ENCODE measurements at places on chromosomes 13 and 19. TPM values are rescaled to one million over a fixed set of nuclear protein-coding genes. Genes with fewer than 3 reads are reported as not detected.

DNA sequence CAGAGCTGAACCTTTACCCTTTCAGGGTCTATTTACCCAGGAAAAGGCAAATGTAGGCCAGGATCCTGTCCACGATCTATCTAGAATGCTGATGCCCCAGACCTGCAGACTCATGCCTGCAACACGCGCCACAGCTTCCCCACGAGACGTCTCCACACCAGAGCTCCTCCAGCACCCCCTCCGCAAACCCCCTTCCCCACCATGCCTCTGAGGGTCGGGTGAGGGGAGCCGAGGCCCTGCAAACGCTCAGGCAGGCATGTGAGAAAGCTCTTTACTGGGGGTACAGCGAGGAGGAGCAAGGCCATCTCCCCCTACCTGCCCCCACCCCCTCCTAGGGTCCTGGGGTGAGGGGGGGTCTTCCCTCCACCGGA is 8.9 kb downstream of the DYRK1B start:
- DNase-seq = no peak

Gene PGLYRP2
- total RNA-seq = not detected

DNA sequence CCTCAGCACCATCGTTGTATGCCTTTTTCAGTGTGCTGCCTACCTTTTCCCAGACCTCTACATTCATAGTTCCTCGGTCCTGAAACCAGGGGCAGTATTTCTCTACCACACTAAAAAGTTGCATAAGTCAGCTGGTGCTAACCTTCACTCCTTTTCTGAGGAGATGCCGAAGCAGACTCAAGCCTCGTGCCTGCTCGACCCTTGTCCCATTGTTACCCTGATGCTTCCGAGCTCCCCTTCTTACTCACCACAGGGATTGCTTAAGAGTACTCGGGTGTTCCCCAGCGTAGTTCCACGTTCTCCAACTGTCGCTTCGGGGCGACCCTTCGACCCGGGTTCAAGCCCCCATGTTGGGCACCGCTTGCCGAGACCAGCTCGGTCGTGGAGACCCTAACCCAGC is 19.0 kb upstream of the IL17D start:
- no peak for DNase-seq

- no peak for DNase-seq
Measured at GRCh38 chr19:48340995-48341394, 15.6 kb downstream of the EMP3 start.

- DNase-seq = peak; percentile 92
Measured at GRCh38 chr13:46663206-46664037, 110.5 kb downstream of the LRCH1 start.

- peak; percentile 73 for DNase-seq
Measured at GRCh38 chr13:37715606-37716015, 117.0 kb upstream of the POSTN start.

GRCh38 chr13:27371932-27372331 is 52.5 kb upstream of the GTF3A start:
- no peak for DNase-seq

- DNase-seq = no peak
Measured at GRCh38 chr13:98822225-98822606, 69.7 kb upstream of the SLC15A1 start.

DNA sequence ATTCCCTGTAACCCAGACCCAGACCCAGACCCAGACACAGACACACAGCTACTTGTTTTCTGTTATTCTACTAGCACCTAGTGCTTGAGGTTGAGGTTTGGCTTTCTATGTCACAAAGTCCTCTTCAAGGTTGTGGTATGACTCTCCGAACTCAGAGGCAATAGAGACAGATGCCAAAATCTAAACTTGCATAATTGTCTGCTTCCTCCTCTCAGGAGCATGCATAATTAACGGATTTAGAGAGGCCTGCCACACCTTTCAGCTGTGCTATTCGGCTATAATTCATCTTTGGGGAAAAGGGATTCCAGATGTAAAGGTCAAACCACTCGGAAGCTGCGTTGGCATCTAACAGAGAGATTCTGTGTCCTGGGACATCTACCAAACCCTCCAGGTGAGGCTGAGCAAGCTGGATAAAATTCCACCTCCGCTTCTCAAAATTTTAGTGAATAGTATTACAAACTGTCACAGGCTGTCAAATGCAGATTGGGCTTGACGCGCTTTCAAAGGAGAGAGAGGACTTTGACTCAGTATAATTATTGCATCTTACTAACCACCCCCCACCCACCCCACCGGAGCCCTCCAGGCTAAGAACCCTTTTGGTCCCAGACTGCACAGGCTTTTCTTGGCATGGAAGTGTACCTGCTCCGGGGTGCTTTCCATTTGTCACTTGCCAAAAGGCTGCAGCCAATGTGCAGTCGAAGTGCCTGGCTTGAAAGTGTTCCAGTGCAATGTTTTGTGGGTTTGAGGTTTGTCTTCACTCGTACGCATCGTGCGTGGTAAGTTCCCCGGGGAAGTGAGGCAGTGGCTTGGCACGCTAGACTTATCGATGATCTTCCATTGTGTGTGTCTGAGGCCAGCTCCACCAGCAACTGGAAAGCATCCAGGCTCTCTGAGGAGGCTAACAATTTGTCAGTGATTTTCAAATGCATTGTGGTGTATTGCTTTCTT is 194.1 kb downstream of the TDRD3 start:
- no peak for DNase-seq

Gene ICAM1
- 8.3 TPM for total RNA-seq

DNA sequence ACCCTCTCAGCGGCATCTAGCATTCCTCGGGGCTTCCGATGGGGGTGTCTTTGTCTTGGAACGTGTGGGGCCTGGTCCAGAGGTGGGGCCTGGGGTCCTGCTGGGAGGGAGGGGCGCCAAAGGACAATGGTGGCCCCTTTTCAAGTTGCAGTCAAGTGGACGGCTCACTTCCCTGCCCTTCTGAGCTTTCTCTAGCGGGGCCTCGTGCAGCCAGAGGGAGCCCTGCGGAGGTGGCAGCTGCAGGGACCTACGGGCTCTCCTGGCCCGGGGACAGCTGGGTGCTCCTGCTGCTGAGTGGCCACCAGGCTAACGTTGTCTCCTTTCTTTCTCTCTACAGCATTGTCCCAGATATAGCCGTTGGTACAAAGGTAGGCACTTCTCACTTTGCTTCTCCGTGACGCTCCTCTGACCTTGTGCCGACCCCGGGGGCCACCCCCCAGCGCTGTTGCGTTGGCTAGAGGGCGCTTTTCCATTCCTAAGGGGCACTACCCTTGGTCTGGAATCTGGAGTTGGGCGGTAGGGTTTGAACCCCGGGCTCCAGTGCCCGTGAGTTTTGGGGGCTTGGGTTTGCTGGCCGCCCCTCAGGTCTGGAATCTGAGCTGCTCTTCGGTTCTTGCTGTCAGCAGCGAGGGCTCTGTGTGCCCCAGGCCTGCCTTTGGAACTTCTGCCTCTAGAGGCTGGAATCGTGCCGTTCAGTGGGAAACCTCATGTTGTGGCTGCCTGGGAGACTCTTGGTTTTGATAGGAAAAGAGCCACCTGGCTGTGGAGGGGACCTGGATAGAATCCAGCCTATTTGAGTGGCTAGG is 2.0 kb downstream of the PTBP1 start:
- DNase-seq = peak; percentile 73

GRCh38 chr13:98541701-98542203 is 35.2 kb downstream of the STK24 start:
- DNase-seq = no peak

- no peak for DNase-seq
Measured at GRCh38 chr13:101736566-101736965, 284.1 kb downstream of the ITGBL1 start.

DNA sequence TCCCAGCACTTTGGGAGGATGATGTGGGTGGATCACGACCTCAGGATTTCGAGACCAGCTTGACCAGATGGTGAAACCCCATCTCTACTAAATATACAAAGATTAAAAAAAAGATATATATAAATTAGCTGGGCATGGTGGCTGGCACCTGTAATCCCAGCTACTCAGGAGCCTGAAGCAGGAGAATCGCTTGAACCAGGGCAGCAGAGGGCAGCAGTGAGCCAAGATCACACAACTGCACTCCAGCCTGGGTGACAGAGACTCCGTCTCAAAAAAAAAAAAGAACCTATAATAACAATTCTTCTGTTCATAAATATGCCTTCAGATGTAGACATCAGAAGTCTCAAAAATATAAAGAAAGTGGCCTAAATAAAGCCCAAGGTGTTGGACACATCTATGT is 7.6 kb downstream of the ZNF737 start:
- DNase-seq = no peak

Gene UPF1
- 51.6 TPM for total RNA-seq

Gene SKA3
- total RNA-seq = 1.8 TPM

- DNase-seq = no peak
Measured at GRCh38 chr13:23842406-23842805, 46.8 kb downstream of the MIPEP start.

GRCh38 chr19:49157445-49158224 is at the start of gene TRPM4:
TRPM4 (plus strand) TSS chr19:49157792; CDS start chr19:49157867, 75 bp downstream.
- peak; percentile 73 for DNase-seq

DNA sequence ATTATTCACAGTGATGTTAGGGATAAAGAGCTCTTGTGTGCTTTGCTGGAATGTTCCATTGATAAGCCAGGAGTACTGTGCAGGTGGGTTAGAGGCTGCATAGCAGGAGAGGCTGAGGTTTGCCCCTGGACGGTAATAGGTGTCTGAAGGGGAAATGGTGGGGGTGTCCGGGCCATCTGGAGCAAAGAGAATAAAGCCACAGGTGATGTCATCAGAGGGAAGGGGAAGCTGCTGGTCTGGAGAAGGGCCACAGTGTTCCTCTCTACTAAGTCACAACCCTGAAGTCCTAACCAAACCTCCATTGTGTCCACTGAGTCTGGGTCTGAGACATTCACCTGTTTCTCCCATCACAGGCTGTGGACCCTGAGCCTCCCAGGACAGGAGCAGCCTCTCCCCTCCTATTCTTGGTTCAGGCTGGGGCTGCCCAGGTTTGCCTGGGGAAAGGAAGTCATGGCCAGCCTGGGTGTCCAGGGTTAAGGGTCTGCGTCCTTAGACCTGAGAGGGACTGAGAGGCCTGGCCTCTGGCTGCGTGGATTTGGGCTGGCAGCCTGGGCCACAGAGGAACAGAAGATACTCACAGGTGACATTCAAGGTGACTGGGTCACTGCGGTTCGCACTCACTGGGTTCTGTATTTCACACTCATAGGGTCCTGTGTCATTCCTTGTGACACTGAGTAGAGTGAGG is 6.8 kb downstream of the CEACAM1 start:
- DNase-seq = no peak

Gene CYP4F2
- not detected for total RNA-seq

Gene ZNF610
- total RNA-seq = 2.8 TPM

Gene PLA2G4C
- 44.0 TPM for total RNA-seq

- DNase-seq = peak; percentile 68
Measured at GRCh38 chr13:108227651-108228272, 9.6 kb downstream of the ABHD13 start.

DNA sequence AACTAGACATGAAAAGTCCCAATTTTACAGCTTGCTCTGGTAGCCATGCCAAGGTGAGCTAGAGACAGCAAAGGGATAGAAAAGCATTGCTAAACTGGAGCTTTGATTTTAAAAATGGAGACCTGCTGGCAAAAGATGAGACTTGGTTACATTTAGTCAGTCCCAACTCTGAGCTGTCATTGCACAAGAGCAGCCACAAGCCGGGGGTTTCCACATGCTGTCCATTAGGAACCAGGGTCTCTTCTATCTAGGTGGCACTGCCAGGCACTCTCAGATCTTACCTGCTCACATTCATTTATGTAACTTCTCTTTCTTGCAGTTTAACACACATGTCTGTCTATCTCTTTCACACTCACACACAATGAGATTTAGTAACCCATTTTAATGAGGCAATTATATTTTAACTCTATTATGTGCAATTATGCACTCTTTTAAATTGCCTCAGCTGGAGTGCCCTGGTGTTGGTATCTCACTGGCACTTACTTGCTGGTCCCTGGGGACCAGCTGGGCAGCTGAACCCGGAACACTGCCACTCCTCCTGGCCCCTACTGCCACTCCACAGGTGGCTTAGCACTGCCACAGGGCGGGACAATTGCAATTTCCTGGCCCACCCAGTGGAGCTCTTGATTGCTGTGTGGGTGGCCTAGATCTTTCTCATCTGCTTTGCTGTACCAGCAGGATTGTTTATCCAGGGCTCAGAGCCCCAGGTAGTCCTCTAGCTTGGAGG is 112.5 kb downstream of the COG6 start:
- no peak for DNase-seq

- no peak for DNase-seq
Measured at GRCh38 chr19:15421721-15422260, 3.0 kb upstream of the AKAP8L start.

DNA sequence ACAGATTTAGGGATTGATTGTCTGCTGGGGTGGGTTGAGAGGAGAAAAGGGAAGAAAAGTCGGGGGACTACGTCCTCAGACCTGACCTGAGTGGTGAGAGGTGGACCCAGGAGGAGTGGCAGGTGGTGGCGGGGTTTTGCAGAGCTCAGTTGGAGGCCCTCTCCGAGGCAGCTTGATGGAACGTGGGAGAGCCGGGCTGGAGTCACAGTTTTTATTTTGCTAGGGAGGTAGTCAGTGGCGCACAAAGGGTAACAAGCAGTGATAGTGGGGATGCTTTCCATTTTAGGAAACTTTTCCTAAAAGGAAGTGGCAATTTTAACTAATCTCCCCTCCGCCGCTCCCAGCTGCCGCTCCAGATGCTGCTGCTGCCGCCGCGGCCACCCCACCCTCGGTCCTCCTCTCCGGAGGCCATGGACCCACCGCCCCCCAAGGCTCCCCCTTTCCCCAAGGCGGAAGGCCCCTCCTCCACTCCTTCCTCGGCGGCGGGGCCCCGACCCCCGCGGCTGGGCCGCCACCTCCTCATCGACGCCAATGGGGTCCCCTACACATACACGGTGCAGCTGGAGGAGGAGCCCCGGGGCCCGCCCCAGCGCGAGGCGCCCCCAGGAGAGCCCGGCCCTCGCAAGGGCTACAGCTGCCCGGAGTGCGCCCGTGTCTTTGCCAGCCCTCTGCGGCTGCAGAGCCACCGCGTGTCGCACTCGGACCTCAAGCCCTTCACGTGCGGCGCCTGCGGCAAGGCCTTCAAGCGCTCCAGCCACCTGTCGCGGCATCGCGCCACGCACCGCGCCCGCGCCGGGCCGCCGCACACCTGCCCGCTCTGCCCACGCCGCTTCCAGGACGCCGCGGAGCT is 1.1 kb upstream of the ZNF581 start:
- no peak for DNase-seq

Gene TBXA2R
- total RNA-seq = 1.5 TPM

Gene CEACAM8
- total RNA-seq = not detected

GRCh38 chr19:51724543-51724942 is 752 bp upstream of the HAS1 start:
- no peak for DNase-seq

- no peak for DNase-seq
Measured at GRCh38 chr13:110379905-110380341, 72.8 kb downstream of the COL4A2 start.

- no peak for DNase-seq
Measured at GRCh38 chr13:114105521-114106225, 26.8 kb downstream of the RASA3 start.

DNA sequence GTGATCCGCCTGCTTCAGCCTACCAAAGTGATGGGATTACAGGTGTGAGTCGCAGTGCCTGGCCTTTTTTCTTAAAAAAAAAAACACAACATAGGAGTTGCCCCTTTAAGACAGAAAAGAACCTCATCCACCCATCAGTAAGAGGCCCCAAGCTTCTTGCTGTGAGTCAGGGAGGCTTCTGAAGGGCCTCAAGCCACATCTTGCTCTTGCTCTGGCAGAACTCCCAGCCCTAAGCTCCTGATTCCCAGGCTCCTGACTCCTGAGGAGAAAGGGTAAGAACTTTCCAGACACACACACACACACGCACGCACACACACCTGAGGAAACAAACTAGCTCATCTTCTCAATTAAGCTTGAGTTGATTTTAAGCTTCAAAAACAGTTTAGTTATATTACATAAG is 6.9 kb downstream of the ETFB start:
- peak; percentile 22 for DNase-seq

Gene JOSD2
- 21.0 TPM for total RNA-seq

GRCh38 chr19:2150794-2151338 is 500 bp downstream of the AP3D1 start:
- DNase-seq = peak; percentile 26

Gene GARRE1
- 25.1 TPM for total RNA-seq

Gene KIR2DL4
- not detected for total RNA-seq

All from lung microvascular endothelial cell (primary cell).